EH (cell line): ENCODE measurements at places on chromosomes 7 and 10.

DNA sequence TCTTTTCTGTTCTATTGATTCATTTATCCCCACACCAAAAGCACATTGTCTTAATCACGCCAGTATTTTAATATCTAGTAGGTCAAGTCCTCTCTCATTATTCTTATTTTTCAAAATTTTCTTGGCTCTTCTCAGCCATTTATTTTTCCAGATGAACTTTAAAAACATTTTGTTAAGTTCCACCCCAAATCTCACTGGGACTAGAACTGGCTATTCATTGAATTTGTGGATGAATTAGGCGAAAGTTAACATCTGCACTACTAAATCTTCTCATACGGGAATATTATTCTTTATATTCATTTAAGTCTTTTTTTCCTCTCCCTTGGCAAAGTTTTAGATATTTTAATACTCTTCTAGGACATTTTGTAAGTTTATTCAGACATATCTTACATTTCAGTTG, 295.2 kb upstream of the MGMT start:
- no peak for DNase-seq

- no peak for DNase-seq
These were observed 63.8 kb upstream of the FAM204A start for GRCh38 chr10:118405928-118406327.

DNA sequence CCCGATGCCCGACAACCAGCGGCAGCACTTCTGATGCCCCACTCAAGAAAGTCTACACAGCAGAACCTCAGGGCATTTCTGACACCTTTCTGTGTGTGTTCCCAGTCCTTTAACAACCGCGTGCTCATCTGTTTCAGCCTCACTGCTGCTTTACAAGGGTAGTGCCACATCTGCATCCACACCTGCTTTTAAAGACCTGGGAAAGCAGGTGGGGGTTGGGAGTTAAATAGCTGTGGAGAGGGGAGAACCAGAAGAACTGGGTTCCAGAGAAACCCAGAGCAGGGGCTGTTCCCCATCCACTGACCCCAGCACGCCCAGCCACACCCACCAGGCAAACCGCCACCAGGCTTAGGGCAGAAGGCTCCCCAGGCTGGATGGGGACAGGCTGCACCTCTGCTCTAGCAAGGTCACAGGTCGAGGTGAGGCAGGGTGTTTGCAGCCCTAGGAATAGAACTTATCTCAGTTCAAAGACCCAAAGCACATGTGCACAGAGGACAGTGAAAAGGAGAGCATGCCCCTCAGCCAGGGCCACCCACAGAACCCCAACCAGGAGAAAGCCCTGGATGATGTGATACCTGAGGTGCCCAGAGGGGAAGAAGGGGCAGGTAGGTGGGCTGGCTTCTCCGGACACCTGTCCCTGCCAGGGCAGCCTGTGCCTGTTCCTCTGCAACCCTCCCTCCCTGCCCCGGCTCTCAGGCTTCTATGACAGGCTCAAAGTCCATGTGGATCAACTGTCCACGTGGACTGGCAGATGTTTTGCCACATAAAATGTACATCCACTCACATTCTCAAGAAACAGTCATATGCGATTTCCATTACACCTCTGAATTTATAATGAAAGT, 51.3 kb downstream of the COBL start:
- DNase-seq, result no peak

GRCh38 chr7:86692755-86693154, 49.0 kb downstream of the GRM3 start:
- DNase-seq, result no peak

DNA sequence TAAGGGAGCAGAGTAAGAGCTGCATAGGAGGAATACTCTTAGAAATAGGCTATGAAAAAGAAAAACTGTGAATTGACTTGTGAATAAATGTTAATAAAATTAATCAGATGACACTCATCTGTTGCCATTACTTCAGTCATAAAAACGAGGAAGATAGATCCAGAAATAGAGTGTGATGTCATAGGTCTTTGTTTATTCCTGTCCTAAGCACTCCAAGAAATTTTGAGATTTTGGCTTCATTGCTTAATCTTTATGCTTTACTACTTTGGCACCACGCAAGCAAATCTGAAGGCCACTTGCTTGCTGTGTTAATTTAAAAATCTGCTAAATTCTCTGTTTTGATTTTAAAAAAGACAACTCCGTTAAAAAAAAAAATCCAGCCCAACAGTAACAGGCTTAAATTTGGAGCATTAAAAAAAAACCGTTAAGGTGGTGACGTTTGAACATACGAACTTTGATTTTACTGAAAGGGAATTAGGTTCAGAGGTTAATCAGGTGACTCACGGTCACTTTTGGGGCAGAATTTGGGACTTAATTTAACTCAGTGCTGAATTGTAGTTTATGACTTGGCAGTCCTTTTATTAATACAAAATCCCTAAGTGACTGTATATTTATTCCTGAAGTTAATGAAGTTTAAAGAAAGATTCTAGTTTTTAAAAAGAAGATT, 3.4 kb downstream of the IFRD1 start:
- peak; percentile 72 for DNase-seq

GRCh38 chr10:68800211-68800610, 27.1 kb upstream of the STOX1 start:
- peak; percentile 9 for DNase-seq

- DNase-seq, result peak; percentile 70
These were observed 34.2 kb downstream of the PARD3 start for GRCh38 chr10:34780818-34781380.

GRCh38 chr10:54650547-54650946, 150.5 kb downstream of the PCDH15 start:
- DNase-seq, result no peak

DNA sequence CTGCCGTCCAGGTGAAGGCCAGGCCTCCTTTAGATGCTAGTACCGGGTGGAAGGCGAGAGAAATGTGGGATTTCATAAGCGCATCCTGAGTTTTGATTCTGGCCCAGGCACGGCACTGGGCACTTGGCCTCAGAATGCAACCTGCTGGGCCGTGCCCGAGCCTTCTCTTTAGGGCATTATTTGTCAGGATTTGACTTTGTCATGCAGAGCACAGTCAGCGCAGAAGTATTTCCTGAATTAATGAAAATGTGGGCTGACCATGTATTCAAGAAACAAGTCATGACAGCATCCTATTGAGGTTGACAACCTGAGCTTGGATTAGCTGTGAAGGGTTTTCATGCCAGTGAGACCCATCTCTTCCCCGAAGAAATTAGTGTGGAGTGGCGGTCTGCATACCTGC, 34.4 kb downstream of the RCC1L start:
- peak; percentile 48 for DNase-seq

DNA sequence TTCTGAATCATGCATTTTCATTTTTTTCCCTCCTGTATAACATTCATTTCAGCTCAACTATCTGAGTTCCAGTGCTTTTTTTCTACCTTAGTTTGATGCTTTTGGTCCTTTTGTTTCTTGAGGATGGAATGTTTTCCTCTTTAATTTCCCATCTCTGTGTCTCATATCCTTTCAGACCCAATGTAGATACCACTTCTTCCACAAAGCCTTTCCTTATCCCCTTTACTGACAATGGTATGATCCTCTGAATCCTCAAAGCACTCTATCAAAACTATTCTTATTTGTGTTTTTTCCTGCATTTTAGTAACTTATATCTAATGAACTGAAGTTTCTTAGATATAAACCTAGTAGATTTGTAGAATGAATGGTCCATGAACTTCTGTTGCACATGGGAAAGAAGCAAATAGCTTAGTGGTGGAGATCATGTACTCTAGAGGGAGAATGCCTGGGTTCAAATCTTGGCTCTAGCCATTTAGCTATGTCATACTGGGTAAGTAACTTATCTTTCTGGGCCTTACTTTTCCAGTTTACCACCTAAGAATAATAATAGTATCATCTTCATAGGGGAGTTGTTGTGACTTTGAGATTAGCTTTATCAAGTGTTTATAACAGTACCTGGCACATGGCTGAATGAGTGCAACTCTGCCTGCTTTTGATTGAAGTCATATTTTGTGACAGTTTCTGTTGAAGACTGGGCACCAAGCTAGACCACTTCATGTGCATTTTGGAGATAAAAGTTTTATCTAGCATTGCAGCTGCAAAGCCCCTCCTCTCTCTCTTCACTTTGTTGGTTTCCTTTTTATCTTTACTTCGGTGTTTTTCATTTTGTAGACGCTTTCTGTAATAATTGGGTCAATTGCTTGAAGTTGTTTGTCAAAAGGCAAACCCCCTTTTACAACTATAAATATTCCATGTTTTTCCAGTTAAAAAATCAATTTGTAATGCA, 18.5 kb downstream of the STAM start:
- no peak for DNase-seq

- peak; percentile 69 for DNase-seq
These were observed 79.3 kb downstream of the INSYN2A start for GRCh38 chr10:127117125-127117524.

- DNase-seq, result peak; percentile 53
These were observed 289.5 kb downstream of the KCNMA1 start for GRCh38 chr10:77348082-77348481.

DNA sequence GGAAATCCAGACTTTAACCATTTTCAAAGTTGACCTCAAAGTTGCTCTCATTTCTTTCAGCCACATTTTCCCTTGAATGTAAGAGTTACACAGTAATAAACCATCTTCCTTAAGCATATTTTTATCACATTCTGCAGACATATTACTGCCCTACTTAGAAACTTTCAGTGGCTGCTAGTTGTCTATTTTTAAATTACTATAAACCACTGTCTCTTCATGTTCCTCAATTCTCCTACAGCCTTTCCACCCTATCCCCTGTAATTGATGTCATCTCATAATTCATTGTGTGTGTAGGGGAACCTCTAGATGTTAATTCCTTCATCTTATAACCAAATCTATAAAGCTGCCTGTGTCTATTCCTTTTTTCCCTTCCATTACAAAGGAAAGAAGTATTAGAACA, 78.1 kb upstream of the STRIP2 start:
- DNase-seq, result no peak
